Stimulated activated CD4-positive, alpha-beta T cell treated with anti-CD3 and anti-CD28 coated beads, Interleukin-1b, Interleukin-23, amount 100 ng/mL, for 48 hours (primary cell): ENCODE measurements at places on chromosomes 16 and 17.

DNA sequence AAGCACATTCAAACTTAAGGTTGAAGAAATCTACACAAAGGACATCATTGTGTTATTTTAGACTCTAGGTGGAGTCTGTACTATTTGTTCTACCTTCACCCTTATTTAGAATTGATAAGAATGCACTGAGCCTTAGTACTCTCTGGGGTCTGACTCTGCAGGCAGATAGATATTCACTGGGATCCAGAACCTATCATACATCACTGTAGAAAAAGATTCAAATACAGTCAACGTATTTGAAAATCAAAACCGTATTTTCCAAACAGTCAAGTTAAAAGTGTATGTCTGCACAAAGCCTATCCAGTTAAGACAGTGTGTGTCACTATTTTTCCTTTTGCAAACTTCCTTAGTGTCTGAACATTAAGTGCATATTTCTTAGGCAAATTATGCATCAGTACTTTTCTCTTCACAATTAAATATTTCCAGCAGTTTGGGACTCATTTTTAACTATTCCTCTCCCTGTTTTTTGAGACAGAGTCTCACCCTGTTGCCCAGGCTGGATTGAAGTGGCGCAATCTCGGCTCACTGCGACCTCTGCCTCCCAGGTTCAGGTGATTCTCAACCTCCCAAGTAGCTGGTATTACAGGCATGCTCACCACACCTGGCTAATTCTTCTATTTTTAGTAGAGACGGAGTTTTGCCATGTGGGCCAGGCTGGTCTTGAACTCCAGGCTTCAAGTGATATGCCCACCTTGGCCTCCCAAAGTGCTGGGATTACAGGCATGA lies 22.3 kb downstream of the MOSMO start:
- no peak for DNase-seq

DNA sequence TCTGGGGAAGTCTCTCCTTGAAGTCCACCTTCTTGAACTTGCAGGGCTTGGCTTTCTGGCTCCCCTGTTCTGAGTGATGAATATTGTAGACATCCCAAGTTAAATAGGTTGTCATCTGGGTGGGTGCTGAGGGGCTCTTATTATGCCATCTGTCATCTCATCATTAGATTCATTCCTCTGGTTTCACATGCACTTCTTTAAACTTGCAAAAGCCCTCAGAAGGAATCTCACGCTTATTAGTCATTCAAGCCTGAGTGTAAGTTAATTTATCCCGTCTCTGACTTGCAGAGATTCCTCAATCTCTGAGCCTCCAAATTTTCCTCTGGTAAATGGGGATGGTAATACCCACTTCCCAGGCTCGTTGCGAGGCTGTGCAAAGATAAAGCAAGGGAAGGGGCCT lies 5.7 kb downstream of the MGAT5B start:
- no peak for DNase-seq

DNA sequence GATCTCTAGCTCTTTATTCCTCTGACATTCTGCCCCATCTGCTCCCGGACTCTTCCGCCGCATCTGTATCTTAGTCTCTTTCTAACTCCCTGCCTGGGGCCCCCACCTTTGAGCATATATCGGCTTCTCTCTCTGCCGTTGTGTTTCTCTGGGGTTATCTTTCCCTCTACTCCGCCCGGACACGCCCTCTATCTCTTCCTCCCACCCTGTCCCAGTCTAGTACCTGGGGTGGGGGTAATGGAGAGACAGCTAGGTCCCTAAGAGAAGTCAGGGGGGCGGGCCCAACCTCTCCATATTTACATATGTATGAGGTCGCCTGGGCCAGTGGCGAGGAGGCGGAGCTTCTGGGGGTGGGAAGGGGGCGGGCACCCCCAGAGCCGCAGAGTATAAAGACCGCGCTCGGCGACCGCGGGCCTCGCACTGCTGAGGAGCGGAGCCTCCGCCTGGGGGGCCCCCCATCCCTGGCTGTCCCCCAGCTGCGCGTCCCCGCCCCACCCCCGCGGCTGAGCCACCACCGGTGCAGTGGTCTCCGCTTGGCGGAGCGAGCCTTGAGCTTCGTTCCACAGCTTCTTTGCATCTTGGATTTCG lies at the start of gene ATP1B2:
ATP1B2 (plus strand) TSS at position 418 of the 588 bp plus-strand sequence. CDS start 593 bp downstream, outside the sequence.
- DNase-seq: peak; percentile 64

- no peak for DNase-seq
Measured at GRCh38 chr16:80014241-80014939, 413.9 kb upstream of the MAF start.

GRCh38 chr17:80798595-80799537 lies 192.8 kb upstream of the CHMP6 start:
- no peak for DNase-seq

DNA sequence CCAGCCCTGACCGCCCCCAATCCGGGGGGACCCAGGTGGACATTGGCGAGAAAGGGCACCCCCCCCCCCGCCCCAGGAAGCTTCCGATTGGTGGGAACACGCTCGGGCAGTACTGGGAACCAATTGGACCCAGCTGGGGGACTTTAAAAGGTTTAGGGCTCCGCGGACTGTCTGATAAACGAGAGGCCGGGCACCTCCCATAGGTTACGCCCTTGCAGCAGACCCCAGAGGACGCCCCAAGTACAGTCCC lies 245 bp downstream of the TMEM256 start:
- no peak for DNase-seq

DNA sequence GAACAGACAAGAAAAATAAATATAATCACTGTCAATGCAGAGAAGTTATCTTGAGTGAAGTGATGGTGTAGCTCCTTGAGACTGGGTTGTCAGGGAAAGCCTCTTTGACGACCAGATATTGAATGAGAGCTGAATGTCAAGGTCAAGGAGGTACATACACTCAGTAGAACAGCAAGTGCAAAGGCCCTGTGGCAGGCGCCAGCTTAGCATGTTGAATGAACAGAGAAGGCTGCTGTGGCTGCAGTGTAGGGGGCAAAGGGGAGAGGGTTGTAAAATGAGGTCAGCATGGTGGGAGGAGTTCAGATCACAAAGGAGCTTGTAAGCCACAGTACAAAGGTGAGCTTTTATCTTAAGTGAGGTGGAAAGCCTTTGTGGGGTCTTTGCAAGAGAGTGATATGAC lies 111.5 kb downstream of the ZFHX3 start:
- DNase-seq: no peak

DNA sequence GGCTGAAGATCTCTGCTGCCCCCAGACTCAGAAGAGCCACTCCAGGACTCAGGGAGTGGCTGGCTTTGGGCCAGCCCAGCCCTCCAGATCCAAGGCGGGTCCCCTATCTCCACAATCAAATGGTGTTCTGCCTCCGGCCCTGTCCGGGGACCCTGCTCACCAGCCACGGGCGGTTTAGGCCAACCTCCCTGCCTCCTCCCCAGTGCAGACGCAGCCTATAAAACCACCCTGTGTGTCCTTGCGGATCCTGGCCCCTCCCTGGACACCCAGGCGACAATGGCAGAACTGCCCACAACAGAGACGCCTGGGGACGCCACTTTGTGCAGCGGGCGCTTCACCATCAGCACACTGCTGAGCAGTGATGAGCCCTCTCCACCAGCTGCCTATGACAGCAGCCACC lies at the start of gene SLC12A3:
SLC12A3 (plus strand) TSS at position 248 of the 400 bp plus-strand sequence; CDS start at position 277, 29 bp downstream.
- no peak for DNase-seq

GRCh38 chr17:31408586-31408985 lies 17.1 kb downstream of the RAB11FIP4 start:
- DNase-seq: no peak

- no peak for DNase-seq
Measured at GRCh38 chr17:57935833-57936807, 19.1 kb downstream of the CUEDC1 start.

DNA sequence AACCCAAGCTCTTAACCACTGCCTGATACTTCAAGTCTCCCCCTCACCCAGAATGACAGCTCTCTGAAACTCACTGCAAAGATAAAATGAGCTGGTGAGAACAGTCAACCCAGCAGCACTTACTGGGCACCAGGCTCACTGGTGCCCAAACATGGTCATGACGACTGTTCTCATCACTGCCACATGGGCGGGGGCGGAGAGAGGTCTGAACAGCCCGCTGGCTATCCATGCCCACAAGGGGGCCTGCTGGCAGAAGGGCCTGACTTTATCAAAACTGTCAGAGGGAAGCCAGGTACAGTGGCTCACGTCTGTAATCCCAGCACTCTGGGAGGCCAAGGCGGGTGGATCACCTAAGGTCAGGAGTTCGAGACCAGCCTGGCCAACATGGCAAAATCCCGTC lies 4.0 kb downstream of the MYBBP1A start:
- peak; percentile 43 for DNase-seq

- DNase-seq: no peak
Measured at GRCh38 chr16:57651344-57652333, 16.5 kb upstream of the ADGRG3 start.

DNA sequence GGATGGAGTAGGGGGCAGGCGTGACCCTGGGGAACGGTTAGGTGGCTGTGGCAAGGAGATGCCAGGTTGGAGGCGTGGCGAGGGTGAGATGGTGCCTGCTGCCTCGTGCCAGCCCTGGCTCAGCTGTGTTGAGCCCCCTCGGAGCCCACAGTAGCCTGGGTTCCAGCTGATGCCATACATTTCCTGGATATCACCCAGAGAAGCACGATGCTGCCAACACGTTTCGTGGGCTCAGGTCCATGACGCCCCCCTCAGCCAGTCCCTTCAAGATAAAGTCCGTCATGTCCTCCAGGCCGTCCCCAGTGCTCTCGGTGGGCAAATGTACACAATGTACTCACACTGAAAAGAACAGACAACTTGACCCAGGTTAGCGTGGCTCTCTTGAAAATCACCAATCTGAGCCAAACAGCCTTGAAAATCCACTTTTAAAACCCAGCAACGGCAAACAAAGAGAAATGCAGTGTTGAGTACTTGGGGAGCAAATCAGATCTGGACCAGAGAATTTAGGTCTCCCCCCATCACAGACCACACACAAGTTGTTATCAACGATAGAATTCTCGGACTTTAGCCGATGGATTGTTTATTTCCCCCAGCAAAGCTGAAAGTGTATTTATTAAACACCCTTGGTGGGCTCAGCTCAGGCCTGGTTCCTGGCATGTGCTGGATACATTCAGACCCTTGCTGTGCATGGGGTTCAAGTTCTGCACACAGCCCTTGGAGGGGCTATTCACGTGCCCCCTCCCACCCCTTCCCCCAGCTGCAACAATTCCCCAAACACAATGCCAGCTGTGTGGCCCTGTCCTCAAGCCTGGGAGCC lies 102.8 kb upstream of the PLCG2 start:
- DNase-seq: no peak

GRCh38 chr17:3935140-3935542 lies 18.9 kb upstream of the P2RX1 start:
- no peak for DNase-seq

DNA sequence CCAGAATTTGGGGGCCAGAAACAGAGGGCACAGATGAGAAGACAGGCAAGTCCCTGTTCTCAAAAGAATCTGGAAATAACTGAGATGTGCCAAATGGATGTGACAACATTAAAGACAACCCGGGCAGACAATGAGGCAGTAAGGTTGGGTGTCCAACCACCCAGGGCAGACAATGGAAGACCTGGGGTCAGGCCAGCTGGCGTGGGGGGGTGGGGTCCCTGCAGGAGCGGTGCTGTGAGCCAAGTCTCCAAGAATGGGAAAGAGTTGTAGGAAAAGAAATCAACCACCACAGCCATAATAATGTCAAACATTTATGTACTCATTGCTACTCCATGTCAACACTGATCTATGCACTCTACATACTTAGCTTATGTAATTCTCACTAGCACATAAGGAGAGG lies 203.3 kb downstream of the C16orf78 start:
- DNase-seq: no peak

- peak; percentile 90 for DNase-seq
Measured at GRCh38 chr16:525520-526180, 1.9 kb upstream of the CAPN15 start.

- DNase-seq: peak; percentile 75
Measured at GRCh38 chr16:88456356-88457292, 3.5 kb downstream of the ZFPM1 start.

DNA sequence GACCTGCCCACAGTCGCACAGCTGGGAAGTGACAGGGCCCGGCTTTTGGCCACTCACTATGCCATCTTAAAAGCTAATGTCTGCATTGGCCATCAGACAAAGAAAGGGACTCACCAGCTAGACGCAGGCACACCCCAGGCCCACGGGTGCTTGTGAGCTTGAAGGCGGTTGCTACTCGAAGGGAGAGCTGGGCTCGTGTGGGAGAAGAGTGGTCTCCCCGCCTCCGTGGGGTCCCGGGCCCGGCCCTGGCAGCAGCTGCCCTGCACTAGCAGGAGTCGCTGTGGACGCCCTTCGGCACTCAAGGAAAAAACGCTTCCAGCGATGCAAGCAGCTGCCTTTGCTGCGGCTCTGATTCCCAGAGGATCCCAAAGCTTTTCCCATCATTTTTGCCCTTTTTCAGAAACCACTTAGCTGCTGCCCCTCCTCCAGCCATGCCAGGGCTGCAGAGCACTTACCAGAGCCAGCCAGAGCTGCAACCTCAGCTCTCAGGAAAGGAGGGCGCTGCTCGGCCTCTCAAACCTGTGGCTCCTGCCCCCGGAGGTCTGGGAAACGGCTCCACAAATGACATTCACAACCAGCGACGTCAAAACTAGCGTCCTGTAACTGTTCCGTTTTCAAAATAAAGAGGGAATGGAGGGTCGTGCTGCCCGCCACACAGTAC lies 12.3 kb downstream of the TRPV1 start:
- DNase-seq: no peak

DNA sequence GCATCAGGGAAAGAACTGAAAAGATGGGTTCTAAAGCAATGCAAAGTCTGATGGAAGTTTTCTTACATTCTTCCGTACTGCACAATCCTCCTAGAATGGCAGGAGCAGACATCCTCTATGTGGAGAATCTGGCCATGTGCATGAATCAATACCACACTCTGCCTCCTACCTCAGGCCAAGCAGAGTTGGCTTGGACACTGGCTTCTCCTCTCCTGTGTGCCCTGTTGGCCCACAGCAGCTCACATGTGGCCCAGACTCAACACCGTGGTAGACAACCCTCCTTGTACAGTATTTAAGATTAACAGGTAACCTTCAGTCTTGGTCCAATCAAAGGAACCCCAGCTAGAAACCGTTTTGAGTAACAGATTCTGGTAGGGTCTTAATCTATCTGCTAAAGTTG lies 101.9 kb downstream of the ZFHX3 start:
- no peak for DNase-seq

- no peak for DNase-seq
Measured at GRCh38 chr16:71409011-71409775, 32.7 kb downstream of the TLE7 start.

- DNase-seq: no peak
Measured at GRCh38 chr16:4594433-4595410, 20.0 kb downstream of the UBALD1 start.

DNA sequence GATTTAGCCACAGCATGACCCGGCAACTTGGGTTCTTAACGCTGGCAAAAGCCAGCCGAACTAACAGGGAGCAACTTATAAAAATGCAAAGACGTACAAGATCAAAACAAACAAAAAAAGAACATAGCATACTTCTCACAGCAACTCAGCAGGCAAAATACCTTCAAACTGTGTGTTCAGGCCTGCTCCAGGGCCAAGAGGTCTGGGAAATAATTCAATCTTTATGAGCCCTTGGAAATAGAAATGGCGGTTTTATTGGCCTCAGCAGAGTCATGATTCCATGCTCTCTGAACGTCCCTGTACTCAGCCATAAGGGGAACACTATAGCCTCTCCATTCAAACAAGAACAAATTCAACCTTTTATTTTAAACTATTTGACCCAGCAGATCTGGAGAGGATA lies 101.3 kb upstream of the C17orf78 start:
- no peak for DNase-seq

- no peak for DNase-seq
Measured at GRCh38 chr16:46832757-46833459, 1.9 kb upstream of the C16orf87 start.
